Hepatic stellate cell (primary cell): ENCODE measurements at places on chromosomes 11 and 22.
A peak's percentile ranks its signal among the peaks of the same experiment; 100 is the strongest.

GRCh38 chr11:6251120-6251733, 8.4 kb upstream of the CCKBR start:
- peak; percentile 81 for DNase-seq

GRCh38 chr11:73210916-73211667, 7.0 kb upstream of the P2RY2 start:
- no peak for DNase-seq

- DNase-seq, result no peak
Measured at GRCh38 chr11:67647471-67647870, 3.1 kb downstream of the ACY3 start.

- DNase-seq, result no peak
Measured at GRCh38 chr11:112223121-112223520, 3.1 kb upstream of the PTS start.

DNA sequence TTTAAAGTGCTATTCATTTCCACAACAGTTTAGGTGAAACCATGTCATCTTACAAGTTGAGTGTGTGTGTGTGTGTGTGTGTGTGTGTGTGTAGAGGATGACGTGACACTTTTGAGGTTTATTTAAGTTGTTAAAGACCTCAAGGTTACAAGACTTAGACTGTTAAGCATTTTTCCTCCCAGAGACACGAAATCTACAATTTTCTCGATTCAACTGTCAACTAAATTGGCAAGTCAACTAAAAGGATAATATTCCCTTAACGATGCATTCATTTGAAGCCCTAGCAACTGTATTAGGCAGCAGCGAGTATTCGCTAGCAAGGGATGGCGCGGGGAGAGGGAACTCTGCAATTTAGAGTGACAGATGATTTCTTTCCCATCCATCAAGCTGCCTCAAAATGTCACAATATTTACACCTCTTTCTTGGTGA, 17.6 kb upstream of the BDNF start:
- no peak for DNase-seq
